ENCODE measurements at places on chromosomes 4 and X.

GRCh38 chr4:52172166-52172565 is 121.1 kb downstream of the SPATA18 start:
- no peaks in the 10 kb centered on the region for H3K4me1 ChIP-seq
- no peak for DNase-seq
- H3K36me3 ChIP-seq: no peaks in the 10 kb centered on the region
- H3K4me3 ChIP-seq: no peak overlapping the region
- no peak overlapping the region for H3K27ac ChIP-seq
- H3K27me3 ChIP-seq: no peaks in the 10 kb centered on the region

GRCh38 chrX:9315086-9315485 is 149.8 kb upstream of the TBL1X start:
- no peak overlapping the region for H3K4me3 ChIP-seq
- peaks cover 5% of the 10 kb centered on the region for H3K27me3 ChIP-seq
- no peak overlapping the region for H3K27ac ChIP-seq
- no peak for DNase-seq

- H3K4me1 ChIP-seq: no peaks in the 10 kb centered on the region
- H3K36me3 ChIP-seq: no peaks in the 10 kb centered on the region
- H3K4me3 ChIP-seq: no peak overlapping the region
- no peaks in the 10 kb centered on the region for H3K27me3 ChIP-seq
- no peak overlapping the region for H3K27ac ChIP-seq
Observed at GRCh38 chr4:141002323-141002805, 130.9 kb downstream of the RNF150 start.

DNA sequence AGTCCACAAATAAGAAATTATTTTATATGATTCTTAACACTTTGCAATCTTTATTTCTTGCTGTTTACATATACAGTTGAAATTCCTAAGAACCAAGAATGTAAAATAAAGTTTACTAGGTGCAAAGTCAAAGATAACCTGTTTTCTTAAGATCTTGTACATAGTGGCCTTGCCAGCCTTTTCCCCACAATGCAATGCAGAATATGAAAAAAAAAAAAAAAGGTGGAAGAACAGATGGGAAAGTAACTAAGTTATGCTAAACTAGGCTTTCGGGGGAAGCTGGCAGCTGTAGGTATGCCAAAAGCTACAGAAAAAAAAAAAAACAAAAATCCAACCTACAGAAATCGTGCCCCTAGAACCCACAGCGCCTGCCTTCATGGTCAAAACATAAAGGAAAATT is 1588.4 kb downstream of the STIM2 start:
- no peaks in the 10 kb centered on the region for H3K27me3 ChIP-seq
- H3K4me3 ChIP-seq: no peak overlapping the region
- H3K36me3 ChIP-seq: no peaks in the 10 kb centered on the region
- no peak for DNase-seq
- no peaks in the 10 kb centered on the region for H3K4me1 ChIP-seq

- H3K36me3 ChIP-seq: no peaks in the 10 kb centered on the region
- DNase-seq: no peak
- no peak overlapping the region for H3K4me3 ChIP-seq
- no peak overlapping the region for H3K27ac ChIP-seq
- no peaks in the 10 kb centered on the region for H3K27me3 ChIP-seq
Observed at GRCh38 chr4:62119195-62119594, 919.1 kb downstream of the ADGRL3 start.

DNA sequence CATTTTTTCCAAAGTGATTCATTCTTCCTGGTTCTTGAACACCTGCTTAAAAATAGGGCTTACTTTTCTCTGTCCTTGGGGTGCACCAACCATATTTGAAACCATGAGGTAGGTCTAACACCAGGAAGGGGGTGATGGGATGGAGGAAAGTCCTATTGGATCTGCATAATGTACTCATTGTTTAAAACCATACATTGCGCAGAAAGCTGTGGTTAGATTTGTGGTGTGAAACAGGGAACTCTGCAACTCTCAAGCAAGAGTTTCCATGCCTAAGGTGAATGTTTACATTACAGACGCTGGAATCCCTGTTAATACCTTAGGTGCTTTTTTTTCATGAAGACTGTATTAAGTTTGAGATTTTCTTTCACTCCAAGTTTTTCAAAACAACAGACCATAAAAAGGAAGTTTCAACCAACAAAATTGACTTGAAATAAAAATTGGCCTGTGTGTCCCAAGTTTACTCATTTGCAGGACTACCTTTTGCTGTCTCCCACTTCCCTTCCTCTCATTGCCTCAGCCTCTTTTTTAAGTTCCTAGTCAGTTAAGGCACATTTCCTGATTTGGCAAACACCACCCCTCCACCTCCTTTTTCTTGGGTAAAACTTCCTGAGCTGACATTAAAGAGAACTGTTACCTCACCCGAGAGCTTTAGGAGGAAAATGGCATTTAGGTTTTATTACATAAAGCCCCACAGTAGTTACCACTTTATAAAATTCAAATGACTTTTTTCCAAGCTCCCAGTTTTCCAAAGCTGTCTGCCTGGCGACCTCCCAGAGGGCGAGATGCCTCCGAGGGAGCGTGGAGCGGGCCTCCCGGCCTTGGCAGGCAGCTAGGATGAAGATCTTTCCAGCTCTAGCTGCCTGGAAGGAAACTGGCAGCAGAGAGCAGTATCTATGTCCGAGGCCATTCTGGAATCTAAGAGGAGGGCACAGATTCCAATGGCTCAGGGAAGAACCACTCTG is 47.9 kb upstream of the RBPJ start:
- peaks cover 15% of the 10 kb centered on the region for H3K4me1 ChIP-seq
- H3K27me3 ChIP-seq: peaks cover 3% of the 10 kb centered on the region
- H3K27ac ChIP-seq: no peak overlapping the region
- H3K36me3 ChIP-seq: no peaks in the 10 kb centered on the region
- peak overlapping the region; percentile 24 for H3K4me3 ChIP-seq

DNA sequence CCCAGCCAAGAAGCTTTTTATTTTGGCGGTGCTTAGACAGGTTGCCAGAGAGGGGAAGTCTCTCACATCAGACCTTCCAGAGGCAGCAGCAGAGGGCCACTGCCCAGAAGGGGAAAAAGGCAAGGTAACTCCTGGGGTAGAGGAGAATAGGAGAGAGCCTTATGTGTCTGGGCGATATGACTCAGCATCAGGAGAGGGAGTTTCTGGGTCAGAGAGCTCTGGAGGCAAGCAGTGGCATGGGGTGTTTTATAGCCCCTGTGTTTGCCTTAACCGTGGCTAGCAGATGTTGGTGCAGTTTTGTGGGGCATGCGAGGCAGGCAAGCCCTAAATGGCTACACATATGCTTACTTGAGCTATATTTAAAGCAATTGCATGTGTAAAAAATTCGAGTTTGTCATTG is 8.3 kb upstream of the ZXDB start:
- no peak for DNase-seq
- no peak overlapping the region for H3K27ac ChIP-seq
- no peaks in the 10 kb centered on the region for H3K27me3 ChIP-seq
- H3K4me3 ChIP-seq: no peak overlapping the region

GRCh38 chr4:1802151-1802715 is 9.1 kb downstream of the FGFR3 start:
- H3K4me3 ChIP-seq: no peak overlapping the region
- H3K4me1 ChIP-seq: no peaks in the 10 kb centered on the region
- DNase-seq: no peak
- no peaks in the 10 kb centered on the region for H3K36me3 ChIP-seq
- no peak overlapping the region for H3K27ac ChIP-seq

- H3K4me1 ChIP-seq: no peaks in the 10 kb centered on the region
- H3K27ac ChIP-seq: no peak overlapping the region
- peak overlapping the region; percentile 82 for H3K4me3 ChIP-seq
- no peaks in the 10 kb centered on the region for H3K36me3 ChIP-seq
Observed at GRCh38 chr4:72701987-72702819, 133.2 kb upstream of the ADAMTS3 start.

DNA sequence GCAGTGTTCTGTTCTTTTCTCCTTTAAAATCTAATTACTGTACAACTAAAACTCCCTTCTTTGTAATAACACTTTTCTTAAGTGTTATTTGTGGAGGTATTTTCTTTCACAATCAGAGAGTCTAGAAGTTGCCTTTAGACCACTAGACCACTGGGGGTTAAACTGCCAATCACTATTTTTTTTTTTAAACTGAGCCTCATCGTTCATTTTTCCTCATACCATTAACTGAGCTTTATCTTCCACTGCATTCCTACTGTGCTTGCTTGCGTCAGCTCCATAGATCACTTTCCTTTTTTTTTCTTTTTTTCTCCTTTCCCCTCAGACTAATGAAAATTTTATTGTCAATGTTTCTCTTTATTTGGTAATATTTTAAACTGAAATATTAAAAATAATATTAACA is 310.6 kb downstream of the PDHA2 start:
- no peaks in the 10 kb centered on the region for H3K36me3 ChIP-seq
- no peaks in the 10 kb centered on the region for H3K27me3 ChIP-seq
- H3K27ac ChIP-seq: no peak overlapping the region
- DNase-seq: no peak
- no peak overlapping the region for H3K4me3 ChIP-seq
- H3K4me1 ChIP-seq: no peaks in the 10 kb centered on the region

- DNase-seq: no peak
- H3K27ac ChIP-seq: no peak overlapping the region
- no peak overlapping the region for H3K4me3 ChIP-seq
- no peaks in the 10 kb centered on the region for H3K4me1 ChIP-seq
- no peaks in the 10 kb centered on the region for H3K36me3 ChIP-seq
- H3K27me3 ChIP-seq: no peaks in the 10 kb centered on the region
Observed at GRCh38 chr4:166972071-166972470, 262.2 kb downstream of the SPOCK3 start.

- H3K36me3 ChIP-seq: no peaks in the 10 kb centered on the region
- no peak overlapping the region for H3K27ac ChIP-seq
- no peaks in the 10 kb centered on the region for H3K4me1 ChIP-seq
- H3K4me3 ChIP-seq: no peak overlapping the region
- no peak for DNase-seq
- no peaks in the 10 kb centered on the region for H3K27me3 ChIP-seq
Observed at GRCh38 chrX:112094729-112095128, 12.2 kb upstream of the TRPC5 start.

GRCh38 chr4:48553720-48554119 is 63.7 kb downstream of the ZAR1 start:
- H3K4me3 ChIP-seq: no peak overlapping the region
- H3K27ac ChIP-seq: peak overlapping the region; percentile 1
- peaks cover 30% of the 10 kb centered on the region for H3K36me3 ChIP-seq
- no peak for DNase-seq
- peaks cover 2% of the 10 kb centered on the region for H3K4me1 ChIP-seq

- H3K27me3 ChIP-seq: no peaks in the 10 kb centered on the region
- peak overlapping the region; percentile 97 for H3K27ac ChIP-seq
- H3K4me3 ChIP-seq: peak overlapping the region; percentile 99
- DNase-seq: no peak
- peaks cover 28% of the 10 kb centered on the region for H3K36me3 ChIP-seq
- H3K4me1 ChIP-seq: peaks cover 23% of the 10 kb centered on the region
Observed at GRCh38 chr4:38805530-38806145, 1.0 kb upstream of the TLR1 start.

- peaks cover 2% of the 10 kb centered on the region for H3K4me1 ChIP-seq
- H3K27ac ChIP-seq: no peak overlapping the region
Observed at GRCh38 chr4:145796346-145796745, 116.4 kb downstream of the C4orf51 start.

DNA sequence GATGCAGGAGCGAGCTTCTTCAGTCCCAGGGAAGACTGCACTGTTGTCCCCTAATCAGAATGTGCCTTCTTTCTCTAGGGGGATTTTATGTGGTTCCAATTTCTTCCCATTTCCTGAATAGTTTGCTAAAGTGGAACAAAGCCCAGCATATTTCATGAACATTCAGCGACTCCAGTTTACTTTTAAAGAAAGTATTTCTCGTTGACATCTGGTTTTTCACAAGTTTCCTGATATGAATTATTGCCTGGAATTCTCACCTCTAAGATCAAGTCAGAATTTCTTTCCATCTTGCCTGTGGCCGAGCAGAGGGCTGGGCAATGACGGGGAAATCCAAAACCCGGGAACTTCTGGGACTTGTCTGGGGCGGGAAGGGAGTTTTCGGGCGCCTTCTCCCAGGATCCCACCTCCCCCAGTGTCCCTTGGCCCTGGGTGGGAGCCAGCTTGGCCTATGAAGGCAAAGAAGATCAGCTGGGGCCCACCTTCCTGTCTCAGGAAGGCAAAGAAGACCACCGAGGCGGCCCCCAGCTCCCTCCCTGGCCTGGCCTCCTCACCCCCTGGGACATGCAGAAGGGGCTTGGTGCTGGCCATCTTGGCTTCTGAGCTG is 15.4 kb downstream of the SORCS2 start:
- no peak overlapping the region for H3K27ac ChIP-seq
- no peak overlapping the region for H3K4me3 ChIP-seq
- DNase-seq: no peak
- no peaks in the 10 kb centered on the region for H3K4me1 ChIP-seq

GRCh38 chr4:128475597-128475996 is 188.0 kb upstream of the PGRMC2 start:
- H3K27me3 ChIP-seq: no peaks in the 10 kb centered on the region
- H3K36me3 ChIP-seq: no peaks in the 10 kb centered on the region
- no peak overlapping the region for H3K27ac ChIP-seq
- H3K4me1 ChIP-seq: no peaks in the 10 kb centered on the region

- no peaks in the 10 kb centered on the region for H3K36me3 ChIP-seq
- no peak overlapping the region for H3K4me3 ChIP-seq
- H3K27me3 ChIP-seq: no peaks in the 10 kb centered on the region
- no peaks in the 10 kb centered on the region for H3K4me1 ChIP-seq
Observed at GRCh38 chr4:35591035-35591434, 653.3 kb downstream of the ARAP2 start.

All from activated naive CD8-positive, alpha-beta T cell treated with anti-CD3 and anti-CD28 coated beads, Interleukin-2, amount 10 ng/mL, durations not matched to agents 7 days and 5 days (primary cell).